ENCODE measurements at places on chromosomes 4 and X.
A peak's percentile ranks its signal among the peaks of the same experiment; 100 is the strongest.

DNA sequence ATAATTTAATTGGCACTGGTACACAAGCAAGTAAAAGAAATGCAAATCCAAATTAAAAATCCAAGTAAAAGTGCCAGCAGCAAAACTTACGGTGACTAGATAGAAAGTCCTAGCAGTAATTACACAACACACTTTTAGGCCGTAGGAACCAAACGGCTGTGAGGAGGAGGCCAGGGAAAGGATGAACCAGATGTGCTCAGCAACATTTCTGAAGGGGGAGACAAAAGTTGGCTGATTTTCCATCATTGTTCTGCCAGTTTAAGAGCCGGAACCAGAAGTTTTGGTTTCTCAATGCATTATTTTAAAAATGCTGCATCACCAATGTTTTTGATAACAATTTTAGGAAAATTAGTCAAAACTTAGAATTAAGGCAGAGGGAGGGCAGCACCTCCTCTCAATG, 68.7 kb upstream of the ENPP6 start:
- DNase-seq = no peak

GRCh38 chrX:23372220-23372902, 37.7 kb downstream of the PTCHD1 start:
- no peak for DNase-seq

- DNase-seq = no peak
These were observed 1730.3 kb upstream of the TENM3 start for GRCh38 chr4:180512801-180513475.

DNA sequence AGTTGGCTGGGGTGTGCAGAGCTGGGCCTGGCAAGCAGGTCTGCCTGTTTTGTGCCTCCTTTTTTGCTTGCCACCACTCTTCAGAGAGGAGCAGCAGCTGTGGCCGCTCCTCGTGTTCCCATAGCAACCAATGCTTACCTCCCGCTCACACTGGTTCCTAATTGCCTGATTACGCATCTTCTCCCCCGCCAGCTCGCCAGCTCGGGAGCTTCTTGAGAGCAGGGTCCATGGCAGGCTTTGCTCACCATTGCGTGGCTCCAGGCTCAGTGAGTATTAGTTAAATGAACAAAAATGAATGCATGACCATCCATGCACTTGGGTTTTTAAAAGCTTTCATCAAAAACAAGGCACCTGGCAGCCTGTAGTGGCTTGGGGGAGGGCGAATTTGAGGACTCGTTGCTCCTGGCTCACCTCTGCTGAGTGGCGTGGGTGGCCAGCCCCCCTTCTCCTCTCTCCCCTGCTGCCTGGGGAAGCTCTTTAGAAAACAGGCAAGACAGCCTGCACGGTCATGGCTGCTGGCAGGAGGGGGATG, 14.2 kb upstream of the PJA1 start:
- no peak for DNase-seq

DNA sequence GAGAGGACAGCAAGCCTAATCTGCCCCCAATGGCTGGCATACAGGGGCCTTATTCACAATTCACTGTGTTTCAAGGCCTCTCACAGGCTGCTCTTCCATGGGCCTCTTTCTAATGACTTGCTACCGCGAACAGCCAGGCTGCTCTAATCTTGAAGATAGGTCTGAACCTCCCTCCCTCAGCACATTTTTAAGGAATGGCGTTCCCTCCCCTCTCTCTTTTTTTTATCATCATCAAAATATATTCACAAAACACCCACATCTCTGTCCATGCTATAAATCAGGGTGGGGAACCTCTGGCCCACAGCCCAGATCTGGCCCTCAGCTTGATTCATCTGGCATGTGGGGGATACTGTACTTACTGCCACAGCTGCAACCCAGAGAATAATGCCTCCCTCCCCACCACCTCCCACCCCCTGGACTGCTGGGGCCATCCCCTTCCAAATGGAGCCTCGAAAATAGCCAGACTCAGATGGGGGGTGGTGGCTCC, 76.2 kb upstream of the PLAC1 start:
- DNase-seq = no peak

- DNase-seq = no peak
These were observed 657.2 kb downstream of the ANKRD50 start for GRCh38 chr4:124055336-124055735.

DNA sequence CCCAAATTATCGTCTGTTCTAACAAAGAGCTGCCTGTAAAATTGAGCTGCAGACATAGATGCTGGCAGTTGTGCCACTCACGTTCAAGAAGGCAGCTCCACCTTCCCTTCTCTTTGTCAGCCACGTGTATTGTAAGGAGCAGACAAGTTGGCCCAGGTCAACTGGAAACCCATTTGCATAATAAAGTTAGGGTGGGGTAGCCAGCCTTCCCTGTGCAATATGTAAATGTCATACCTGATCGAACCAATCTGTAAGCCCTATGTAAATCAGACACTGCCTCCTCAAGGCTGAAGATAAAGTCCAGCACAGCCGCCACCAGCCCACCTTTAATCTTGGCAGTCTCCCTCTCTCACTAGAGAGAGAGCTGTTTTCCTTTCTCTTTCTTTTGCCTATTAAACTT, 117.2 kb downstream of the TMEM144 start:
- no peak for DNase-seq

GRCh38 chr4:110617646-110618580, 5.0 kb downstream of the PITX2 start:
- DNase-seq = peak; percentile 46

- no peak for DNase-seq
These were observed 280.5 kb upstream of the EDA2R start for GRCh38 chrX:66919280-66919832.

GRCh38 chr4:92339676-92340075, 35.9 kb downstream of the GRID2 start:
- no peak for DNase-seq

GRCh38 chr4:127479031-127479622, 153.6 kb upstream of the INTU start:
- DNase-seq = no peak

DNA sequence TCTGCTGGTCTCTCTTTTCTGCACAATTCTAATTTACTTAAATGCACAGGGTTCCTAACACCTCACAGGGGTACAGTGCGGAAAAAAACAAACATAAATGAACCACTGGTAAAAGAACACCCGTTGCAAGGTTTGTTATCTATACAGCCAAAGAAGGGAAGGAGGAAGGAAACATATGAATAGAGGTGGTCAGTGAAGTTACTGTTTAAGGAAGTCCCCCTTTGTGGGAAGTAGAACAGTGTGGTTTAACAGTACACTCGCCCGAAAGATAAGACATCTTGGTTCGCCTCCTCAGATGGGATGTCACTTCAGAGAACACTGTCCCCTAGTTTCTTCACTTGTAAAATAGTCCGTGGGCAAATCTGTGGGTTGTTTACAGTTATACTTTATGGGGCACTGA, 57.5 kb downstream of the TEC start:
- DNase-seq = no peak

- DNase-seq = no peak
These were observed 24.5 kb upstream of the TAPT1 start for GRCh38 chr4:16250661-16251365.

DNA sequence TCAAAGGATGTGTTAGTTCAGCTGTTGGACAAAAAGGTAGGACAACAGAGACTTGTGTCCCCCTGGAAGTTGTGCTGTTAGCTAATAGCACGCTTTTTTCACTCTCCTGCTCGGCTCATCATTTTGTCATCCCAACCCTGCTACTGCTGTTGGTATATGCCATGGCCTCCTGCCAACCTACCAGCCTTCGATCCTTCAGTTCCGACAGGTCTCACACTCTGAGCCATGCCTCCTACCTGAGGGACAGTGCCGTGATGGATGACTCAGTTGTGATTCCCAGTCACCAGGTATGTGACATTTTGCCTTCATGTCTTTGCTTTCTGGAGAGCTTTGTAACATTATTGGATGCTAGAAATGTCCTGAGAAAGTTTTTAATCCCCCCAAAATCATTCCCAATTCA, 268.1 kb downstream of the ANK2 start:
- DNase-seq = no peak

GRCh38 chr4:32032136-32032672, 1312.0 kb downstream of the PCDH7 start:
- no peak for DNase-seq

GRCh38 chr4:43325220-43325967, 432.9 kb downstream of the GRXCR1 start:
- DNase-seq = no peak

GRCh38 chr4:80365928-80366327, 30.4 kb downstream of the CFAP299 start:
- DNase-seq = peak; percentile 58

GRCh38 chr4:144411700-144412099, 234.3 kb upstream of the HHIP start:
- DNase-seq = no peak

DNA sequence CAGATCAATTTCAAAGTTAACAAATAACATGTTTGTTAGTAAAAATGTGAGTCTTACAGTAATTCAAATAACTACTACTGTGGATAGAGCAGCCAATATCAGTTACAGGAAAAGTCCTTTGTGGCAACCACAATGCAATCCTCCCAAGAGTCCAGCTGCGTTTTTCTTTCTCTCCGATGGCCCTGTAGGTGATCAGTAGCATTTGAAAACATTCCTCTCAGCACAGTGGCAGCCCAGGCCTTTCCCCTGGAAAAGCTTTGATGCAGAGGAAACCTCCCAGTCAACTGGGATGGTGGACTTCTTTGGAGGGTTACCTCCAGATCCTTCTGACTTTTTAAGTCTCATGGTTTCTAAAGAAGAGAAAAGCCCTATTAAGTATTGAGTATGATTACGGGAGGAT, 18.0 kb upstream of the PDZD4 start:
- DNase-seq = no peak

- DNase-seq = no peak
These were observed 27.0 kb downstream of the GPM6A start for GRCh38 chr4:175784986-175785525.

DNA sequence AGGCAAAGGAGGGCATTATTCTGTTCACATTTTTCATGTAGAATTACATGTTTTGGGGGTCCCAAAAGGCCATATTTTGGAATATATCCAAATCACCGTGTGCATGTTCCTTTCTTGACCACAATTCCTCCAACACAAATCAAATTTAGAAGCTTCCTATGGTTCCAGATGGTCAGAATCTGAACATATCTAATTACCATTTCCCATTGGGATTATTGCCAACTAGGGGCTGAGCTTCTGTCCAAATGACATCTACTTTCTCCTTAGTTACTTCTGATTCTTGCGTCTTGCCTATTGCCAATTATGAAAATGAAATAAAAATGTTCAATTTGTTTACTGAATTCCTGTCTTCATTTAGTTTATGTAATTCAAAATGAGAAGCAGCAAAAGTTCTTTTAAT, 163.7 kb downstream of the CPE start:
- no peak for DNase-seq

GRCh38 chr4:127080141-127080540, 552.6 kb upstream of the INTU start:
- DNase-seq = no peak

- no peak for DNase-seq
These were observed 578.2 kb downstream of the KLHL13 start for GRCh38 chrX:117538178-117539089.

GRCh38 chrX:43735957-43736356, 79.9 kb downstream of the MAOA start:
- DNase-seq = no peak

DNA sequence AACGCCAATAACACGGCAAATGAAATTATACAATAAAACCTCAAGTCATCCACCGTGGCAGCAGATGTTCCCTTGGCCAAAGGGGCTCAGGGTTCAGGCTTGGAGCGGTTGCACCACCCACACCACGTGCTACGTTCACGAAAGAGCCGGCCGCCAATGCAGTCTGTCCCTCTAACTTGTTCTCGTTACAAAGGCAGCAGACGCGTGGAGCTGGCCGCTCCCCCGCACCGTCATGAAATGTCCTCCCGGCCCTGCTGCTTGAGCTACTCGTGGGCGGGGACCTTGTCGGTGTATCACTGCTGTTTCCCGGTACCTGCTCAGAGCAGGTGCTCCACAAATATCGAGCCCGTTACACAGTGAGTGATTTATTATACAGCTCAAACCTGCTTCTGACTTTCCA, 36.4 kb upstream of the MAN2B2 start:
- no peak for DNase-seq

- DNase-seq = no peak
These were observed 2.7 kb upstream of the TMPRSS11F start for GRCh38 chr4:68132342-68132741.

DNA sequence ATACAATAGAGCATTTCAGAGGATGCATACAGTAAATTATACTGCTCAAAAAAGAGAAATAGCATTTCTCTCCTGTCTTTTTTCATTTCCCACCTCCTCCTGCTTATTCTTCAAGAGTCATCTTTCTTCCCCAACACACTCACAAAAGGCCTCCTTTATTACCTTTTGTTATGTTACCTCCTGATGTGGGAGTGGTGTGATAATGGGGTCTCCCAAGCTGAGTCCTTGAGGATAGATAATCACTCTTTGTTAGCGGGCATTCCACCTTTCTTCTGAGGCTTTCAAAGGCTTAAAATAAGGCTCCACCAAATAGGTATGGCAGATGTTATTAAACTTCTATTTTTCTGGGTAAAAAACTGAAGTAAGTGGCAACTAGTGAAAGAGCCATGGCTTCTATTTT, 159.8 kb downstream of the CPEB2 start:
- no peak for DNase-seq

DNA sequence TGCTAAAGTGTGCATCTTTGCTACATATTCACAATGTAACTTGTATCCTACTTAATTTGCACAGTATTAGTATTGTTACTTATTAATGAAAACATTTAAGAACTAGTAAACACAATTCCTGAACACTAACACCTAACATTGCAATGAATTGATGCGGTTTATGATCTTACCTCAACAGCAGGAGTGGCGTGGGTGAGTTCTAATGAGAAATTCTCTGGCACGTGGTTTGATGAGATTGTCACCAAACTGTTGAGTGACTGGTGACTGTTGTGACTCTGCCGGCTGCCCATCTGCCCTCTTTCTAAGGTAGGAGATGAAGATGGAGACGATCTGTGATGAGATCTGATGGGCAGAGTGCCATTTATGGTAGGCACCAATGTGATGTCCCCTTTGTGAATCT, 2.9 kb downstream of the PCDH18 start:
- no peak for DNase-seq

- no peak for DNase-seq
These were observed 177.4 kb downstream of the PALLD start for GRCh38 chr4:168674077-168674747.

DNA sequence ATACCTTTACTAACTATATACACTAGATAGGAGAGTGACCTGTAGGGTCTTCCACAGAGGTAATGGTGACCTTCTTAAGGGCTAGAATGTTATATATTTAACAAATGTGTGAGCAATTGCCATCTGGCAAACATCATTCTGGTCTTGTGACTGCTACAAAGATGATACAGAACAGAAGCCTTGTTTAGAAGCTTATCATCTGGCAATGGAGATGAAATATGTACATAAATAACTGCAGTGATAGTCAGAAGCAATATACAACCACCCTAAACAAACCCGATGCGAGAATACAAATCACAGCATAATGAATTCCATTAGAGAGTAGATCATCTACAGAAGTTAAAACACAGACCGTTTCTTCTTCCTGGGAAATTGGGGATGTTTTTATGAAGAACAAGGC, 952.7 kb upstream of the SLIT2 start:
- DNase-seq = no peak

- DNase-seq = no peak
These were observed 487 bp downstream of the TBCK start for GRCh38 chr4:106315476-106315967.

Measured in endothelial cell (in vitro differentiated cells).